CD4-positive, alpha-beta T cell treated with Interleukin-21 for 1 hour (primary cell): ENCODE measurements at places on chromosomes 6 and 20.

GRCh38 chr6:130396722-130397121 is 30.9 kb downstream of the TMEM200A start:
- DNase-seq, result peak; percentile 11

DNA sequence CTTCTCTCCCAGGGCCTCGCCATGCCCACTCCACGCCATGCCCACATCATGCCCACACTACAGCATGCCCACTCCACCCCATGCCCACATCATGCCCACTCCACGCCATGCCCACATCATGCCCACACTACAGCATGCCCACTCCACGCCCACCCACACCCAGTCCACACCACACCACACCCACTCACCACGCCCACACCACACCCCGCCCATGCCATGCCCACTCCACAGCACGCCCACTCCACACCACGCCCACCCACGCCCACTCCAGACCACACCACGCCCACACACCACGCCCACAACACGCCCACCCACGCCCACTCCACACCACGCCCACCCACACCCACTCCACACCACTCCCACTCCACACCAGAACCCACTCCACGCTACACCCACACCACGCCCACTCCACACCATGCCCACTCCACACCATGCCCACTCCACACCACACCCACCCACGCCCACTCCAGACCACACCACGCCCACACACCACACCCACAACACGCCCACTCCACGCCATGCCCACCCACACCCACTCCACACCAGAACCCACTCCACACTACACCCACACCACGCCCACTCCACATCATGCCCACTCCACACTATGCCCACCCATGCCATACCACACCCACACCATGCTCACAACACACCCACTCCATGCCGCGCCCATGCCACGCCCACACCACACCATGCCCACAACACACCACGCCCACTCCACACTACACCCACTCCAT is 88.6 kb downstream of the ERMARD start:
- DNase-seq, result no peak

DNA sequence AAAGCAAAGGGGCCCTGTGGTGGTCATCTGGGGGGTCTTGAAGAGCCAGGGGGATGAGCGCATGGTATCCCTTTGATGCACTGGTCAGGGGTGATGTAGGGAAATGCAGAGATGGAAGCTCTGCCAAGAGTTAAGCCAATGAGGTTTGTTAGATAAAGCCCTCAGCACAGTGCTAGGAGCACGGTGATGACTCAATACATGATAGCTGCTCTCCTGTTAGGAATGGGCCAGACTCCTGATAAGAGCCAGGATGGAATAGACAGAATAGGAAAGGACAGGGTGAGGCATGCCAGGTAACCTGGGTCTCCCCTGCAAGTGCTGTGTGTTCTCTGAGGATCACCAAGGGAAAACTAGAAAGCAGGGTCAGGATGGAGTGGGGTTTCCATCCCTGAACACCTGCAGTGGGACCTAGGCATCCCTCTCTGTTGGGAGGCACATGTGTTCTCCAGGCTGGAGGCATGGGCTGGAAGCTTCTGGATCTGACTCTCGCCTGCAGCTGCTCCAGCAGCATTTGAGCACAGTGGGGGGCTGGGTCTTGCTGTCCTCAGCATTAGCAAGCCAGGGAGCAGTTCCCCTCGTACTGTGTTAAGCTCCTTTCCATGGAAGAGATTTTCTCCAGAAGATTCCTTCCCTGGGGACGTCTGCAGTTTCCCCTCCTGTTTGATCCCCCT is 71.8 kb upstream of the TIAM2 start:
- no peak for DNase-seq

GRCh38 chr20:41171736-41172295 is 34.5 kb downstream of the PLCG1 start:
- DNase-seq, result no peak

DNA sequence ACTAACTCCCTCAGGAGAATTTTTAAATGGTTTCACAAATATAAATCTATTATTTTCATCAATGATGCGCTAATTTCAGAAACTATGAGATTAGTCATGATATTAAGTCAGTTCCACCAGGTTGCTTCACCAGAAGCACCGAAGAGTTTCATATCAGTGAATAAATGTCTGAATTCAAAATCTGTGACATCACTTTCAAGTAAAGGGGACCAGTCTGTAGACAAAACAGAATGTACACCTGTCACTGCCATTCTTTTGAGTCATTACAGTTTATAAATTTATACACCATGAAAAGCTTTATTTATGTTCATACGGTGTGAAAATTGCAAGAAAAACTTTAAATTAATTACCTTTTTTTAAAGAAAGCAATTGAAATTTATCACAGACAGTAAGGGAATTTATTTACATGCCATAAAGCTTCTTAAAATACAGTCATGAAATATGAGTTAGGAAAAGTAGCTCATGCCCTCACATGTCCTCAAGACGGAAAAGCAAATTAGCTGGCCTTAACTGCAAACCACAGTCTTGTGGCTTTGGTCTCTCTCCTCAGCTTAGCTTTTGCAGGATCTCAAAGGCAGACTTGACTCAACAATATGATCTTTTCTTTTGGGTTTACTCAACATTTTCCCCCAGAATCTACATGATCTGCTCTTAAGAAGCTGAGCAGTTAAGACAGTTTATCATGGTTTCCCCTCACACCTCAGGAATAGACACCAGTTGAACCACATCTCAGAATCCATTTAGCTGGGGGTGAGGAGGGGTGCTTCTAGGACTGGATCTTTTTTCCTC is 177.7 kb upstream of the MCHR2 start:
- no peak for DNase-seq

DNA sequence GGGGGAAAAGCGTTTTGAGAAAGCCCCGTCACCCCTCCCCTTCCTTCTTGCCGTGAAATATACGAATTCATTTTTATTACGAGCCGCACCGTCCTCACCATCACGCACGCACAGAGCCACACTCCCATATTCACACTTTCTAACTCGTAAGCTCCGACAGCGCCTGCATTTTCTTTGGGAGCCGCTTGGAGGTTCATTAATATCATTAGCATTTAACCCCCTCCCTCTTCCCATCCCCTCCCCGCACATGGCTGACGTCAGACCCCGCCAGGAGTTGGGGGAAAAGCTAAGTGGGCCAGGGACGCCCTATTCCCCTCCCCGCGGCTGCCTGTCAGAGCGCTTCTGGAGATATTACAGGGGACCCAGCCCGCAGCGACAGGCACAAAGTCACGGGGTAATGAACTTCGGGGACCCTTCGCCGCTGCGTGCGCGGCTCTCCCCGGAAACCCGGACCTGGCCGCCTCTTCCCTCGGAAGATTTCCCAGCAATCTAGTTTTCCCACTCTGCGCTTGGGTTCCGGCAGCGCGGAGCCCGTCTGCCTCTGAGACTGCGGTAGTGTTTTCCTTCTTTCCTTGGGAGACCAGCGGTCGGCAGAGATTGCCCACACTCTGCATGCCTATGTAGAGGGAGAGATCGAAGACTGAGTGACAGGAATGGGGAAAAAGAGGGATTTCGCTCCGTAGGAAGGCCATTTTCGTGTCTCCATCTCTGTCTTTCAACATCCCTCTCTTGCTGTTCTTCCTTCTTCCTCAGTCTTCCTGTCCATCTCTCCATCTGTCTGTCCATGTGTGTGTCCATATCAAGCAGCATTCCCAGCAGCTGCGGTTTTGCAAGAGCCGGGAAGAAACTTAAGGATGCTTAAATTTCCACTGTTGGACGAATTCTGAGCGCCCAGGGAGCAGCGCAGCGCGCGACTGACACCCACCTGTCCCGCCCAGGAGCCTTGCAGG is at the start of gene NR2E1:
NR2E1 (plus strand) TSS at position 309 of the 950 bp plus-strand sequence. CDS start 744 bp downstream, outside the sequence.
- no peak for DNase-seq

DNA sequence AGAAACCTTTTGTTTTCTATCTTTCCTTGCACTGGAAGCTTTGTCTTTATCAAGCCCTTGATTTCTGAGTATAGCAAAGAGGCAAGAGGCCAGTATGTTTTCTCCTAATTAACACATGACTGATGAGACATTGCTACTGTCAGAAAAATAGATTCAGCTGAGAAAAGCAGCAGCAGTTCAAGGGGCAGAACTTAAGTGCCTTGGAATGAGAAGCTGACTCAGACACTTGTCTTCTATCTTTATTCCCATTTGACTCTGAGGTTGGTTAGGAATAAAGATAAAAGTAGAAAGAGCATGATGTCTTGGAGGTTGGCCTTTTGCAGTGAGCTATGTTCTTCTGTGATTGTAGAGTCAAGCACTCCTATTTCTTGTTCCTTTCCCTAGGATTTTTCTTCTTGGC is 79.1 kb upstream of the MAN1A1 start:
- no peak for DNase-seq

- no peak for DNase-seq
Observed at GRCh38 chr6:136563386-136564152, 13.3 kb upstream of the MAP7 start.

DNA sequence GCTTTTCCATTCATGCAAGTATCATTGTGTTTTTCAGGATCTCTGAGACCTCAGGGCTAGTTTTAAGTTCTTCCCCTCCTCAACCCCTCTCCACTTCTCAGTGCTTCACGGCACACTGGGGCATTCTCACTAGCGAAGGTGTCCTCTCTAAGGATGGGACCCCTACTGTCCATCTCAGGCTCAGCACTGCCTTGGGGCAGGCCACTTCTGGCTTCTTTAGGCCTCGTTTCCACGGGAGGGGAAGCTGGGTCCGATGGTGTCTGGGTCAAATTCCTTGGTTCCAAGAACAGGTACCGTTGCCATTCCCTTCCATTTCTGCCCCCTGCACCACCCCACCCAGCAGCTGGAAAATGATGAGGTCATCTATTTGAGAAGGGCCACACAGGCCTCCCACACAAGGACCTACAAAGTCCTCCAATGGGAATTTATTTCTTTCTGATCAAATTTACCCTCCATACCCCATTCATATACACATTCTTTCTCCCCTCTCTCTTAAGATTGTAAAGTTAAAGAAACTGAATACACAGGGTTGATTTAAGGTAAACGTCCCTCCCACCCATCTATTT is 17.2 kb downstream of the GNAS start:
- DNase-seq, result no peak
